ENCODE measurements at places on chromosomes 16 and 17. TPM values are rescaled to one million over a fixed set of nuclear protein-coding genes. Genes with fewer than 3 reads are reported as not detected.

Gene ATXN1L
- total RNA-seq, result 22.3 TPM

Gene MMP2
- total RNA-seq, result 73.8 TPM

Gene CDK3
- 0.81 TPM for total RNA-seq

Gene FASN
- 95.0 TPM for total RNA-seq

Gene CA7
- total RNA-seq, result not detected

Gene LIMD2
- total RNA-seq, result 47.2 TPM

Gene SBK1
- total RNA-seq, result under 0.01 TPM

Gene GPRC5C
- total RNA-seq, result 0.49 TPM

Gene RHBDL3
- total RNA-seq, result under 0.01 TPM

Gene CCL17
- total RNA-seq, result not detected

Gene GPR179
- total RNA-seq, result not detected

Gene AXIN2
- 1.4 TPM for total RNA-seq

Gene THUMPD1
- 65.3 TPM for total RNA-seq

Gene PRDM7
- total RNA-seq, result not detected

Gene ATP2A3
- total RNA-seq, result 0.06 TPM

Gene TSNAXIP1
- total RNA-seq, result 0.81 TPM

Gene BRIP1
- total RNA-seq, result 10.3 TPM

Gene TMEM220
- 1.1 TPM for total RNA-seq

Gene ALOX12
- total RNA-seq, result not detected

Gene GPR139
- not detected for total RNA-seq

Gene EME2
- total RNA-seq, result 3.7 TPM
